ENCODE measurements at places on chromosomes 12 and 14. TPM values are rescaled to one million over a fixed set of nuclear protein-coding genes. Genes with fewer than 3 reads are reported as not detected.
A peak's percentile ranks its signal among the peaks of the same experiment; 100 is the strongest.

- no peak for DNase-seq
Observed at GRCh38 chr12:14169281-14169680, 187.9 kb upstream of the GRIN2B start.

DNA sequence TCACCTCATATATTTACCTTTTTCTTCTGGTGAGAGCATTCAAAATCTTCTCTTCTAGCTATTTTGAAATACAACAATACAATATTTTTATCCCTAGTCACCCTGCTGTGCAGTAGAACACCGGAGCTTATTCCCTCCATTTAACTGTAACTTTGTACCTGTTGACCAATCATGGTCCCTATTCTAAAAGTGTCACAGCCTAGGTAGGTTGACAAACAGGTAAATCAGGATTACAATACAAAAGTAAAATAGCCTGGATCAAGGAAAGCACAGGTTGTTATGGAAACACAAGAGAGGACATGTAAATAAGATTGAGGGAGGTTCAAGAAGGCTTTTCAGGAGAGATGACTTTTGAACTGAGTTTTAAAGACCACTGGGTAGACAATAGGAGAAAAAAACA lies 670.9 kb downstream of the DIO2 start:
- no peak for DNase-seq

GRCh38 chr12:6639151-6639801 lies 3.5 kb upstream of the LPAR5 start:
- no peak for DNase-seq

DNA sequence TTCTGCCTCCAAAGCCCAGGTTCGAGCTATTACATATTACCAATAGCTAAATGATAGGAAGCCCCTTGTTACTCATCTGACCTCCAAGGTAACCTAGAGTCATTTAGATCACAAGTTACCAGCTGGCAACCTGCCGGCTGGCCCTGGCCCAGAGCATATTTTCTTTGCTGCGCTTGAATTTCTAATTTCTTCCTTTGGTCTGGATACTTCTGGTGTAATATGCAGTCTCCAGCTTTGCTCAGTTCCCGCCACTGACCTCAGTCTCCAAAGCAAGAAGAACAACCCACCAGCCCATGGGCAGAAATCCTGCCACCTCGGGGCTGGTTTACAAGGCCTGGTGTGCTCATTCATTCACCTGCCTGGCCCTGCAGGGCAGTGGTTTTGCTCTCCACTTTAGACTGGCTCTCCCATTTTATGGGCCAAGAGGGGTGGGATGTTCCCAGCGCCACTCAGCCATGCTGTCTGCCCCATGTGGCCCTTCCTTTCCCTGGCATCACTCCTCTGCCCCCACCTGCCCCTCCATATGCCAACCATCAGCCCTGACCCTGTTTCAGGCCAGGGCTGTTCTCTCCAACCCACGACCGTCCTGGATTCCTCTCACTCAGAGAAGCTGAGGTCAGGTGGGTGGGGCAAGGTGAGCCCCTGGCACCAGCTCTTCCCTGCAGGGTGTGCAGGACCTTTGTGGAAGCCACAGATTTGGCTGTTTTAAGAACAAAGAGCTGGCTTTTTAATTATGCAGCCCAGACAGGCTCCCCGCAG lies 76.0 kb downstream of the PRIMA1 start:
- DNase-seq: no peak

DNA sequence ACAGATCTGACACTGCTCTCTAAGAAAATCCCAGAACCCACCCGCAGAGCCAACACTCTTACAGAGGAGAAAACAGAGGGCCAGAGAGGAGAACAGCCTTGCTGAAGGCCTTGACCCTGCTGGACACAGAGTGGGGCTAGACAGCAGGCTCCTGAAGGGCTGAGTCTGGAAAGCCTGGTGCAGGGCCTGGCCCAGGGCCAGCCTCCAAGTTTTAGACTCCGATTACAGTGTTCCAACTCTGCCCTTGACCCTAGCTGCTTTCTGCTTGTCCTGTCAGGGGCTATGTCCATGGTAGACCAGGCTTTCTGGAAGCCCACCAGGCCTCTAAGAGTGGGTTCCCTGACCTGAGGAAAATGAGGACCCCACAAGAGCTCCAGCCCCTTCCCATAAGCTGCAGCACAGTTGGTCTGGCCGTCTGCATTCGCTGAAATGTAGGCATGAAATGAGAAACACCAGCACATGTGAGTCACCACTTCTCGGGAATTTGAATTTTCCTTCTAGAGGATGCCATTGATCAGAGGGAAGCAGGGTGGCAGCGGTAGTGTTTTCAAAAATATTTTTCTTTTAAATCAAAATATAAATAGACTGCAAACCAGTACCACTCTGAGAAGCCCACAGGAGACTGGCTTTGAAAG lies 154.4 kb downstream of the CALM1 start:
- DNase-seq: no peak

GRCh38 chr14:70013271-70013873 lies 134.2 kb downstream of the SMOC1 start:
- DNase-seq: peak; percentile 37

DNA sequence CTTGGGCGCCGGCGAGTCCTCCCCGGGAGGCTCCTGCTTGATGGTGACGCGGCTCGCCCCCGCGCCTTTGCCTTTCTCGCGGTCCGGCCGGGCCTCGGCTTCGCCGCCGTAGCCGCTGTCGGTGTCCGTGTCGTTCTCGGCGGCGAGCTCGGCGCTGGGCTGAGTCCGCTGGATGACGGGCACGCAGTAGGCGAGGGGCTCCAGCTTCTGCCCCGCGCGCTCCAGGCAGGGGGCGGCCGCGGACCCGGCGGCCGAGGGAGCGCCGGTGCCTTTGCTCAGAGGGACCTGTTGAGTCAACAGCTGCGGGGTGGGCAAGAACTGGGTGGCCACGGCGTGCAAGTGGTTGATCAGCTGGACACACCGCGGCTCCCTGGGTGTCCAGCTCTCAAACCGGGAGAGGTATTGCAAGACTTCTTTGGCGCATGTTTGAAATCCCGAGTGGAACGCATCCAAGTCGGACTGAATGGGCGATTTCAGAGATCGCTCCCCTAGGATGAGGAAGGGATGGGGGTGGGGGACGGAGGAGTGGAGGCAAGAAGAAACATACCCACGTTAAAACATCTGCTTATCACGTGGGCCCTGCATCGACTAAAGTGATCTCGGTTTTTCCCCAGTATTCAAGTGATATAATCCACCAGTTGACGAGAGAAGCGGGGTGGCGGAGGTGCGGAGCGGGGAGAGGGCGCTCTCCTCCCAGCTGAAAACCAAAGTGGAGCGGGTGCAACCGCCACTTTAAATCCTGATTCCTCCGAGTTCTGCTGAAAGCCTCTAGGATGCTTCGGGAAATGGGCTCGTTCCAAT lies 2.0 kb downstream of the BHLHE41 start:
- DNase-seq: no peak

- DNase-seq: no peak
Observed at GRCh38 chr14:22977684-22978486, 4.5 kb downstream of the AJUBA start.

DNA sequence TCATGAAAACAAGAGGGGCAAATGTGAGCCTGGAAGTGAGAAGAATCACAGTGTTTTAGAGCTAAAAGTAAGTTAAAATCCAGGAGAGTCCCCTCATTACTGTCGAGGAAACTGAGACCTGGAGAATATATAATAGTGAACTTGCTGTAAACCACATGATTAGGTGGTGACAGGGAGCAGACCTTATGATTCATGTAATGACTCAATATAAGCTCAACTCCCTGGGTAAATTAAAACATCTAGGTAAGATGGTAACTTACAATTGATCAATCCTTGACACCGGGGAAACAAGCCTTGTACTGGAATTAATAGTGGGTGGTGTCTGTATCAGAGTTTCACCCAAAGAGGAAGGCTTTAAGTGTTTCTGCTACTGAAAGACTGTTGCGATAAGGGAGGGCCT lies 269.3 kb downstream of the SNAPC1 start:
- DNase-seq: no peak

DNA sequence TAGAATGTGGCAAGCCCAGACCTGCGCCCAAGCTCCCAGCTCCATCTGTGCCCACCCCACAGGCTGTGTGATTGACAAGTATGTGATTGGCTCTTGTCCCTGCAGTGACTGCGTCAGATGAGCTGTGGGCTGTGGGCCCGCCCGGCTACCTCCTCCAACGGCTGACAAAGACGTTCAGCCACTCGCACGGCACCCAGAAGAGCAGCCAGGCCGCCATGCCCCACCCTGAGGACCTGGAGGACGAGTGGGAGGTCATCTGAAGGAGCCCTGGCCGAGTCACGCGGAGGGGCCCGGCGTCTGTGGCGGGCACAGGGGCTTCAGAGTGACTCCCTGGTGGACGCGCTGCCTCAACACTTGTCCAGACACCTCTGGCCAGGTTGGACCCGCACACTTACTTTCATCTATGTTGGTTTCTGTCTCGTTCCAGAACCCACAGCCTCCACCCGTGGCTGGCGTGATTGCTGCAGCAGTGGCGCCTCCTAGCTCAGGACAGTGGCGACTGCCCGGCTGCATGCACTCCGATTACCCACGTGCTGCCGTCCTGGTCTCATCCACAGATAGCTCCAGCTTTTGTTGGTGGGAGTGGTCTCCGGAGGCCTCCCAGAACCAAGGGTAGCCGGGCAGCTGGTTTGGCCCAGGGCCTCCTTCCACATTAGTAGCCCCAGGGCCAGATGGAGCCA lies 11.4 kb downstream of the ANKRD9 start:
- no peak for DNase-seq

- no peak for DNase-seq
Observed at GRCh38 chr14:33808187-33808586, 142.7 kb downstream of the EGLN3 start.

The PLEKHG3 gene
- not detected for total RNA-seq

The RASAL1 gene
- 67.5 TPM for total RNA-seq

The CPNE6 gene
- not detected for total RNA-seq
